AG09319 (cell line): ENCODE measurements at places on chromosomes 2 and 18.

DNA sequence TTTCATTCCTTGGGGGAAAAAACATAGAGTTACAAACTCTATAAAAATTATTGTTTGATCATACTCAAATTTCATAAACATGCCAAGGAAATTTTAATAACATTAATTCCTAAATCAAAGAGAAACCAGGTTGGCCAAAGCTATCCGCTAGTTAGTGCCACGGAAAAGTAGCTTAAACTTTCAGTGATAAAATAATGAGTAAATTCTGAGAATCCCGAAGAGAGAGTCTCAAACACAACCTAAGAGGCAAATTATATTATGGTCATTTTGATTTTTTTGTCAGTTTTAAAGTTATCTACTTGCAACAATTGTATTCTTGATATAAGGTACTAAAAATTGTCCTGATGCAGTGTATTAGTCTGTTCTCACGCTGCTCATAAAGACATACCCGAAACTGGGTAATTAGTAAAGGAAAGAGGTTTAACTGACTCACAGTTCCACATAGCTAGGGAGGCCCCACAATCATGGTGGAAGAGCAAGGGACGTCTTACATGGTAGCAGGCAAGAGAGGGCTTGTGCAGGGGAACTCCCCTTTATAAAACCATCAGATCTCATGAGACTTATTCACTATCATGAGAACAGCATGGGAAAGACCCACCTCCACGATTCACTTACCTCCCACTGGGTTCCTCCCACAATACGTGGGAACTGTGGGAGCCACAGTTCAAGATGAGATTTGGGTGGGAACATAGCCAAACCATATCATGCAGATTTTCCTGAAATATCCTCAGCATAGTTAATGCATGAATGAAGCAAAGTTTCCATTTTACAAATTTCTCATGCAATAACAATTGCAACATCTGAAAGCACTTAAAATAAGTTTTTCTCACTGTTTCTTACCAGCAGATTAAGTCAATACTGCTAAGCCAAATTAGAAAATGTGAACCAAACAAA lies 205.9 kb upstream of the STK17B start:
- DNase-seq = peak; percentile 45

- no peak for DNase-seq
These were observed 2.8 kb downstream of the CNDP2 start for GRCh38 chr18:74498712-74499627.

DNA sequence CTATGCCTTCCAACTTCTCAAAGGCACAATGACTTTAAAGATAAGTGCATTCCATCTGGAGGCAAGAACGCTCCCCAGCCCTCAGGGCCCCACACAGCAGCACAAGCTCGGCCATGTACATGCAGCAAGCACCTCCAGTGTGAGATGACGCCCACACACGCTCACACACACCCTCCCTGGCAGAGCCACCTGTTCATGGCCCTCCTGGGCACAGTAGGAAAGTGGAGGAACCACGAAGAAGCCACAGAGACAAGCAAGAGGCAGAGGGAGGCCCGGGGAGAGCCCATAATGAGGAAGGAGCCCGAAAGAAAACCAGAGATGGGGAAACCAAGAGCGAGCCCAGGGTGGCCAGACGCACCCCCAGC lies 21.7 kb downstream of the BIN1 start:
- no peak for DNase-seq

DNA sequence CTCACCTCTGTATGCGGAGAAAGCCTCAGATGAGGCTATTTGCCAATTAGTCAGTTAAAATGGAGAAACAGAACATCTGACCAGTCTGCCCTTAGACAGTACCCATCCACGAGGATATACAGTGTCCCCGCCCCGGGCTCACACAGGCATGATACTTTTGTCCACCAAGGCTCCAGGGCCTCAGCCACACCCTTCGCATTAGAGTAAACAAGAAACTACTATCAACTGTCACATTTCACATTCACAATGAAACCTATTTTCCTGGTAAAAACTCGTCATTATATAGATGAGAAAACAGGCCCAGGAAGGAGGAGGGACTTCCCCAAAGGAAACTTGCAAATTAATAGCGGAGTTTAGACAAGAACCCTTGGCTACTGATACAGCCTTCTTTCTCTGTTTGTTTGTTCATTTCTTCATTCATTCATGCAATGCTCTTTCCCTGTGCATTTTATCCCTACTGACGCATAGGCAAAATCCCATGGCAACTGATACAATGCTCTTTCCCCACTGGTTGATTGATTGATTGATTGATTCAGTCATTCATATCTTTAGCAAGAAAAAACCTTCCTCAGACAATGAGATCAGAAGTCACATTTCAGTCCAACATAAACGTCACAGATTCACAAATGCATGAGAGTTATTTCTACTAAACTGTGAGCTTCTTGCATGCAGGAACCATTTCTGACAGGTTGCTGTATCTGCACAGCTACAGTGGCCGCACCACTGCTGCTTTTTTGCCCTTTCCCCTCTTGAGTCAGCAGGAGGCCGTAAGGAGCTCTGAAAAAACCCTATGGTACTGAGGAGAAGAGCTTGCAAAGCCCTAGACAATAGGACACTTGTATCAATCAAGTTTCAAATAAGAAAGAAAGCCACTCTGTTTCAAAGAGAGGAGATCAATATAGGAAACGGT lies 777.1 kb downstream of the RNF144A start:
- DNase-seq = no peak

GRCh38 chr2:79984476-79984875 lies 320.1 kb downstream of the LRRTM1 start:
- no peak for DNase-seq

- no peak for DNase-seq
These were observed 11.2 kb upstream of the IKZF2 start for GRCh38 chr2:213162516-213163118.

- no peak for DNase-seq
These were observed 886.0 kb upstream of the CHAC2 start for GRCh38 chr2:52881606-52882005.

DNA sequence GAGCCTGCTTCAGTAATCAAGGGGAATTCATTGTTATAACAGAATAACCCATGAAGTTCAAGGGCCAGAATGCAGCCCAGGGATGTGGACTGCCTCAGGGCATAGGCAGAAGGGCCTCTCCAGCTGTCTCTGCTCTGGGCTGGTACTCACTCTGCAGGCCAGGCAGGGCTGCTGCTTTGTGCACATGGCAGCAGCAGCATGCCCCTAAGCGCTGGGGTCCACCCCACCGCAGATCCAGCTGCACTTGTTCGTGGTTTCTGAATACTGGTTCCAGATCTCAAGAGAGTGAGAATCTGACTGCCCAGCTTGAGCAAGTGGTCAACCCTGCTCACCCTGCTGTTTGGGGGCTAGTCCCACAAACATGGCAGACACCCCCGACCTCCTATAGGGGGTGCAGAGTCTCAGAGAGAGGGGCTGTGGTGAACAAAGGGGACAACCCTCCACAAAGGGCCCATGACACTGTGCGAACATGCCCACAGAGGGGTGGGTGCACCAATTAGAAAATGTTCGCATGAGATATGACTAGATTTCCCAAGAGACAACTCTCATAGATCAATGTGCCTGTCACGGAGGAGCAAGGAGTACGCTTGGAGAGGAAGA lies 87.3 kb downstream of the ACTR3 start:
- DNase-seq = no peak

- DNase-seq = peak; percentile 31
These were observed 640.7 kb upstream of the ACVR2A start for GRCh38 chr2:147204102-147204501.

DNA sequence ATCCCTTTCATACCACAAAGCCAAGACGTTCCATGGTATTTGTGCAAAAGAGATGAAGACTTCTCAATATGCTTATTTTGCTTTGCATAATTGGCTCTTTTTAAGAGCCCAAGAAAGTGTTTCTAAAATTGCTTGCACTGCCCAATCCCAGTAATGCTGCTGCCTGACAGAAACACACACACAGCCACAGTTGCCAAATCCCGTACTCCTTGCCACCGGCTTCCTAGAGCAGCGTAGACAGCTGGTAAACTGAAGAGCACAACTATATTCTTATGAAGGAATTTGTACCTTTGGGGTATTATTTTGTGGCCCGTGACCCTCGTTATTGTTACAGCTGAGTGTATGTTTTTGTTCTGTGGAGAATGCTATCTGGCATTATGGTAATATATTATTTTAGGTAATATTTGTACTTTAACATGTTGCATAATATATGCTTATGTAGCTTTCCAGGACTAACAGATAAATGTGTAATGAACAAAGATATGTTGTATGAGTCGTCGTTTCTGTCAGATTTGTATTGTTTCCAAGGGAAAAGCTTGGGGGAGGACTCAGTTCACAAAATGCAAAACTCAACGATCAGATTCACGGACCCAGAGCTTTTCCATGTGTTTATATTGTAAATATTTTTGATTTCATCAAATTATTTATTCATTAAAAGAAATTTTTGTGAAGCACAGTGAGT lies 202.9 kb upstream of the RAB12 start:
- DNase-seq = no peak

GRCh38 chr2:142536492-142536891 lies 341.0 kb upstream of the KYNU start:
- DNase-seq = no peak

DNA sequence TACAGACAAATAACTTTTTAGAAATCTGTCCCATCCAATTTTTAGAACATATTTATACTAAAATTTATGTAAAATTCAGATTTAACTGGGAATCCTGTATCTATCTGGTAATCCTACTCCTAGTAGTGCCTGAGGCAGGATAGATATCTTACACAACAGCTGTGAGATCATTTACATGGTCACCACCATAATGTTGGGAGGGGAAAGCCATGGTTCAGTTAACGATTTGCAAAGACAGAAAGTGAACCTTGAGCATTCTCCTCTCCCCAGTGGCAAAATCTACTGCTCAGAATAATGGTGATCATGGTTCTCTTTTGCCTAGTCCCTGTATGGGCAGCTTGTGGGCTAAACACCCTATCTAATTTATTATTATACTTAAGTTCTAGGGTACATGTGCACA lies 7.7 kb upstream of the TMEM247 start:
- no peak for DNase-seq

- DNase-seq = no peak
These were observed 33.3 kb downstream of the DOK1 start for GRCh38 chr2:74587664-74588277.

DNA sequence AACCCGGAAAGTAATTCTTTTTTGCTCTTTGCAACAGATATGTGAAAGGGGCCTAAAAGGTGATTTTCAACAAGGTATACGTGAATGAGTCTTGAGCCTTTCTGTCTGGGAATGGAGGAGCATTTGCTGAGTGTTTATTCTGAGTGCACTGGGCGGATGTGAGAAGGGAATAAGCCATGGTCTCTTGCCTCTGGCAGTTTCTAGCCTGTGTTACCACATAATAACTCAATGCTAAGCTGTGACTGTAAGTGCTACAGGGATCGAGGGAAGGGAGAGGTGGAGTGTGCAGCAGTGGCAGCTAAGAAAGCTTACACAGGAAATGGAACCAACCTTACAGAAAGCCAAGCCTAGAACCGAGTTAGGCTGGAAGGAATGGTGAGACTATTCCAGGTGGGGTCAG lies 444.3 kb downstream of the SLC4A3 start:
- no peak for DNase-seq

GRCh38 chr2:222176890-222177289 lies 121.9 kb downstream of the PAX3 start:
- DNase-seq = no peak

- peak; percentile 67 for DNase-seq
These were observed 1.3 kb downstream of the BCL2L11 start for GRCh38 chr2:111121828-111122630.

GRCh38 chr2:50466685-50467084 lies 565.2 kb downstream of the NRXN1 start:
- DNase-seq = no peak

DNA sequence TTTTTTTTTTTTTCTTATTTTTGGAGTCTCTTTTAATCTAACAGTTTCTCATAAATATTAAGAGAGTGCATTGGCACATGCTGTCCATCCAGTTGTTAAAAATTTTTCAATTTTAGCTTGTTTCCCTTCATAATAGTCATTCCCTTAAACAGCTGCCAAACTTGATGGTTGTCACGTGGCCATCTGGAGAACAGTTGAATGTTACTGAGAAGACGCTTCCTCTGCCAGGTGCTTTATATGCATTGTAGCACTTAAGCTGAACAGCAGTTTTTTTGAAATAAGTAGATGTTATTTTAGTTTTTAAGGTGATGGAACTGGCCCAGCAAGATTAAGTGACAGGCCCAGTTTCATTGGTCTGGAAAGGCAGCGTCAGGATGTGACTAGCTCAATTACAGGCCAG lies 3.3 kb downstream of the SMARCAL1 start:
- no peak for DNase-seq

- no peak for DNase-seq
These were observed 413.7 kb upstream of the FAM98A start for GRCh38 chr2:34012715-34013302.

DNA sequence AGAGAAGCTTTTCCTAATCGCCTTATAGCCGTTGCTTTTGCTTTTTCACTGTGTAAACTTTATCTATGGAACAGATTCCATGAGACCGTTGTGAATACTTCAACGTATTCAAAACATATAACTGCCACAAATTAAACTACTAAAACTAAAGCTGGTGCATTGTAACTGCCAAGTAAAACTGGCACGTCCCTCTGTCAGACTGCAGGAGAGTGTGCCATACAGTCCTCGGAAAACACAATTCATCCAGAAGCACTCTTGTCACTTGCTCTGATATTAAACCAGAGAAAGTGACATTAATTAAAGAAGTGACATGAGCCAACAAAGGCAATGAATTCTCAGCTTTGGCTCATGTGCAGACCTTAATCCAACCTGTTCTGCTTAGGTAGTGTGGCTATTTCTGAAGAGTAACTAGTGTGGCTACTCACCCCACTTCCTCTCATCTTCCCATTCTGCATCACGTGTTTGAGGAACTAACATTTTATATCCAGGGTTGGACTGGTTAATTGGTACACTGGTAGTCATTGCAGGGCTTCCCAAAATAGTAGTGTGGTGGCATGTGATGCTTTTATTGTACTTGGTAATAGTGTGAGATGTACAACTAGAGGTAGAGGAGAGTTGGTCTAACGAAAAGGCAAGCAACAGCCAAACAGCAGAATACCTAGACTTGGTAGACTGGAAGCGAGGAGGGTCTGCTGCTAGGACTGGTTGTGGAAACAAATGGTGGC lies 9.7 kb downstream of the VRK2 start:
- no peak for DNase-seq

DNA sequence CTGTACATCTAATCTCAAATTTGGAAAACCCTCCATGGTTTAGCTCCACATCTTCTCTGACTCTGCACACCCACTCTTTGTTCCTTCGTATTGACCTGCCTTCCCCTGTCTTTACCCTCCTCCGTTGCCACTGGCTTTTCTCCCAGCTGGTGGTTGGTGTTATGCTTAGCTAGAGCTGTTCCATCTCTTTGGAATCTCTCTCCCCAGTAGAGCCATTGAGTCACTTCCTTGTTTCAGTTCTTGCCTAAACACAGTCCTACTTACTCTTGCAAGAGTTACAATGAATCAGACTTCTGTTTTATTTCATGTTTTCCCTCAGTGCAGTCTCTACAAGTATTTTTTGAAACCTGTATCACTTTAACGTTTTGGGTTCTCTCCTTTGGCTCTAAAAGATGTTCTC lies 263.9 kb downstream of the LTBP1 start:
- peak; percentile 84 for DNase-seq

DNA sequence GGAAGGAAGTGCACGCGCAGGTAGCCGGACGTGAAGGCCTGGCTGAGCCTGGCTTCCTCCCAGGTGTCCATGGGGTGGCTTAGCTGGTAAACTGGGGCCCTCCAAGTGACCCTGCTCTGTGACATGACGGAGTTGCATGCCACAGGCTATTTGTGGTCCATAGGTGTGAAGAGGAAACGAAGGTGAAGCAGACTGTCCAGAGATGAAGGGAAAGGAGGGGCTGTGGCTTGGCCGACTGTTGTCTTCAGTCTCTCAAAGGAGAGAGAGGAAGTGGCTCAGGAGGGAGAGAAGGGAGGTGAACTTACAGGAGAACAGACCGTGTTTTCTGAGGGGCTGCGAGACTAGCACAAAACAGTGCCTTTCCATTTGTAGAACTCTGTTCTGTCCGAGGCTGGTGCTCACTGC lies 19.3 kb downstream of the INPP5D start:
- DNase-seq = no peak
